Activated T-cell treated with anti-CD3 and anti-CD28 coated beads for 48 hours (primary cell): ENCODE measurements at places on chromosomes 5 and 9.

- DNase-seq = no peak
These were observed 46.1 kb downstream of the ENC1 start for GRCh38 chr5:74594137-74595040.

- no peak for DNase-seq
These were observed 466.3 kb downstream of the GADD45G start for GRCh38 chr9:90070931-90071660.

DNA sequence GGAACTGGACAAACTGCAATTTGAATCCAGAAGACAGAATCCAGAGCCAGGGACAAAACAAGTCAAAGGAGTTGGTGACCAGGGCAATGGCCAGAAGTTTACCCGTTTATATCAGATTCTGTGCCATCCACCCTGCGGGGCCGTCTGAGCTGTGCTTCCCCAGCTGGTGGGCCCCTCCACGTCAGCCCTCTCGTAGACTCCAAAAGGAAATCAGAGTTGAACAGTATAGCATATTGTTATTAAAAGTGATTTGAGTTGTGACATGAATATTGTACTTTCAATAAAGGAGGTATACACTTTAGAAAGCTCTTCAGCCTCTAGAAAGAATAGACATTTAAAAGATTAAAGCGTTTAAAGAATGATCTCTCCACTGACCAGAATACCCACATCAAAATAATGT is 102.4 kb downstream of the NFIB start:
- no peak for DNase-seq

GRCh38 chr9:120628207-120628924 is 48.4 kb upstream of the CDK5RAP2 start:
- DNase-seq = no peak

DNA sequence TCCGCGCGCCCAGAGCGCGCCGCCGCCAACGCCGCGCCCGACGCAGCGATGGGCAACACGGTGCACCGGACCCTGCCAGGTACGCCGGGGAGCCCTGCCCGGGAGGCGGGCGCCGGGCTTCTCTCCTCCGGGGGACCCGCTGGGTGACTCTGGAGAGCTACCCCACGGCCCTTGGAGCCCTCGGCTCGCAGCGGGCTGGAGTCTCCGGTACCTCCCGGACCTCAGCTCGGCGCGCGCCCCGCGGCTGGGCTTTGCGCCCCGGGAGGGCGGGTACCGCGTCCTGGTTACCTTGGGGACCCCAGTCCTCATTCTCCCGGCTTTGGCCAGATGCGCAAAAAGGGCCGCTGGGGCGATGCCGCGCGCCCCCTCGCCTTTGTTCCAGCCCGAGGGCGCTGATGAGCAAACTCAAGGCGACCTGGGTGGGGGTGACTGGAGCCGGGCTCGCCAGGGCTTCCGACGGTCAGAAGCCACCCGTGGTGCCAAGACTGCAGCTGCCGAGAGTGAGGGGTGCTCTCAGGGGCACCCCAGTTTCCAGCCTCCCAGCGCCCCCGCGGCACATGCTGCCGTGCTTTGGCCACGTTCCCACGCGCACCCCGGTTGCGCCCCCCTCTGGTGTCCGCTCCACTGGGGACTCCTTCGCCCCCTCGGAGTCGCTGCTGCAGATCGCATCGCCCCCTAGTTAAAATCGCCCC is 442 bp downstream of the NEURL1B start:
- DNase-seq = peak; percentile 5

DNA sequence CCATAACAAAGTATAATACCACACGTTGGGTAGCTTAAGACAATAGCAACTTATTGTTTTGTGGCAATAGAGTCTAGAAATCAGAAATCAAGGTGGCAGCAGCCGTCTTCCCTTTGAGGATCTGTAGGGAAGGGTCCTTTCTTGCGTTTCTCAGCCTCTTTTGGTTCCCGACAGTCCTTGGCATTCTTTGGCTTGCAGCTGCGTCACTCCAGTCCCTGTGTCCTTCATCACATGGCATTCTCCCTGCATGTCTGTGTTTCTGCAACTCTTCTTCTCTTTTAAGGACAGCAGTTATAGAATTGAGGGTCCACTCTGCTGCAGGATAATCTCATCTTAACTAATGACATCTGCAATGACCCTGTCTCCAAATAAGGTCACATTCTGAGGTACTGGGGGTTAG is 140.1 kb downstream of the FBXL7 start:
- no peak for DNase-seq

DNA sequence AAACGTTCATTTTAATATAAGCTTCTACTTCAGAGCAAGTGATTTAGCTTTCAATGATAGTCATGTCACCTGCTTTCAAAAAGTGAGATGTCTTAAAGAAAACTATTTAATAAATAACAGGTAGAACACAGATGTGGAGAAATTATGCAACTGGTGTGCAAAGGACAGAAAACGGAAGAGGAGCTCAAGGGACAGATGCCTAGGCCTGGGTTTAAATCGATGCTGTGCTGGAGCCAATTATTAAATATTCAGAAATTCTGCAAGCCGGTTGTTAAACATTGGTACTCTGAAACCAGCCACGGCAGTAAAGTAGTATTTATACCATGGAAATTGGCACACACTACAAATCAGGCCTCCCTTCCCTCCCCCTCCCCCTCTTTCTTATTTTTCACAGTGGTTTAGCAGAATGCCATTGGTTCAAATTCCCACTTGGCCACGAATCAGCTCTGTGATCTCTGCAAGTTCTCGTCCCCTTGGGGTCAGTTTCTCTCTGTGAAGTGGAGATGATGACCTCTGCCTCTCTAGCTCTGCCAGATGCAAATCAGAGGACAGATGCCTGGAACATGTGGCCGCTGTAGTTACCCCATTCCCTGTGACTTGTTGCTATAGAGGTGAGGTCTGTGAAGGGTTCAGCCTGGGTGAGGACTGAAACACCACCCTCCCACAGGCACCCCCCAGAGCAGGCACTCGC is 6.2 kb upstream of the RNF130 start:
- no peak for DNase-seq

GRCh38 chr9:35179347-35180280 is 17.8 kb downstream of the UNC13B start:
- DNase-seq = no peak

DNA sequence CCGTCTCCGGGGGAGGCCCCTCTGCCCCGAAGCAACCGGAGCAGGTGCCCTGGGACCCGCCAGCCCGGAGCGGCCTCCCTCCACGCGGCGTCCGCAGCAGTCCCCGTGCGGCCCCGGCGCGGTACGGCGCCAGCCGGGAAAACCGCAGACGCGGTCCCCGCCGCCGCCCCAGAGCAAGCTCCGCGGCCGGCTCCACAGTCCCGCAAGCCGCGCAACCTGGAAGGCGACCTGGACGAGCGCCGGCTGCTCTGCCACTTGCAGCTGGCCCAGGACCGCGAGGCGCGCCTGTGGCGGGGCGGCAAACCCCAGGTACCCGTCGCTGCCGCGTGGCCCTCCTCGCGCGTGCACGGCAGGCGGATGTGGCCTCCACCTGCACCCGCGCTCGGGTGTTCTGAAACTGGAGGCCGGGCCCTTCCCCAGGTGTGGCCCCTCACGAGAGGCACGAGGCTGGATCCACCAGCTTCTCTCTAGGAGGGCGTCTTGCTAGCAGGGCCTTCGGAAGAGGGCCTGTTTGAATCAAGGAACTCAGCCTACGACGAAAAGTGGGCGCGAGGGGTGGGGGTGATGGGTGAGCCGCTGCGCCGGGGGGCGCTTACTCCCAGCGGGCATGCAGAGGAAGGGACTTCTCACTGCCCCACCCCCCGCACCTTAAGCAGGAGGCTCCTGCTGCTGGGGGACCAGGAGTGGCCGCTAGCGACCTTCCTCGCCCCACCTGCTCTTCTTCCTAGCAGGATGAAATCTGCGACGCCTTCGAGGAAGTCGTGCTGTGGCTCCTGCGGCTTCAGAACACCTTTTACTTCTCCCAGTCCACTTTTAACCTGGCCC is 602 bp downstream of the CCNI2 start:
- peak; percentile 40 for DNase-seq

DNA sequence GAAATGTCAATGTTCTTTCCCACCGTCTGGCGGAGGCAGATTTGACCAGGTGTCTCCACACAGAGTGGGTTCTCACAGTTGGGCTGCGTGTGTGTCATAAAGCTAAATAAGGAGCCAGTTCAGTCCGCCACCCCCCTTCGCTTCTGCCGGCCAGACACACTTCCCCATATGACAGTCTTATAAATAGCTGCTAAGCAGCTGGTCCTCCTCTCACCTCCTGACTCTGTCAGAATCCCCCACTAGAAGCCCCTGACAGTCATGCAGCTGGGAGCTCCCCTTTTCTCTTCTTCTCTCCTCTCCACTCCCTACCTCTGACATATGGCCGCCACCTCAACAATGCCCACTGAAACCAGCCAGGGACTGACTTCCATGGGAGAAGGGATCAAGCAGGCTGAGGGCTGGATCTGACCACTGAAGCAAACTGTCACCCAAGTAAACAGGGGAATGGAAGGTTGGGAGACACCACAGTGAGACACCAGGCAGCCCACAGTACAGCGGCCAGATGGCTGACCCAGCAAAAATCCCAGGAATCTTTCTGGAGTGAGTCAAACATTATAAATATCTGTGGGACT is 141.9 kb upstream of the EFNA5 start:
- DNase-seq = no peak

- DNase-seq = no peak
These were observed 138.4 kb downstream of the TARS1 start for GRCh38 chr5:33579152-33579551.

DNA sequence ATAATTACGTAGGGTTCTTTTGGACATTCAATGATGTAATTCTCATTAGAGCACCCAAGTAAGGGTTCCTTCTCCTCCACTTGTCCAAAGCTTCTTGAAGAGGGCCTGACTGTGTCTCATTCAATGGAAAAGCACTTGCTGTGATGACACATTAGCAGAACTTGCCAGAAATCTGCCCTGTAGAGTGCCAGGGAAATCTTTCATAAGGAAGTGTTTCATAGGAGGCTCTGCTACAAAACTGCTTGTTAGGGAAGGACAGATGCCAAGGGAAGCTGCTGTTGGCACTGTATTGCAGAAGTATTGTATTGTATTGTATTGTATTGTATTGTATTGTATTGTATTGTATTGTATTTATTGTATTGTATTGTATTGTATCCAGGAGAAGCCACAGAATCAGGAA is 45.5 kb upstream of the MPDZ start:
- no peak for DNase-seq

- no peak for DNase-seq
These were observed 50.7 kb downstream of the P4HA2 start for GRCh38 chr5:132176987-132177386.

- DNase-seq = no peak
These were observed 695 bp upstream of the SNAPC3 start for GRCh38 chr9:15421990-15422371.

DNA sequence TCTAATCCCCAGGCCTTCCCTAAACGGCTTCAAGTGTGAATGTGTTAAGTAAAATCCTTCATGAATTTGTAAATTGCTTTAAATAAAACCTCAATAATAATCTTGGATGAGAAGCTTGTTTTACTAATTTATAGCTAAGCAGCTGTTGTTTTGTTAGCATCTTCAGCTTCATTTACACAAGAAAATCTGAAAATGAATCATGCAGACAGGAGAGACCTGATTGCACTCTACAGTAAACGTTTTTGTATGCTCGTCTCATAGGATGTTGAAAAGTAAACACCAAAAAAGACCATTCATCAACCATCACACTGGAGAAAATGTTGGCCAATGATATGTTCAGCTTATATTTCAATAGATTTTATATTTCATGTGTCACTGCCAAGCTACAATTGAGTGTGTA is 40.4 kb upstream of the MAP3K1 start:
- DNase-seq = no peak

- DNase-seq = no peak
These were observed 388.9 kb downstream of the NR2F1-AS1 start for GRCh38 chr5:93192087-93192486.

- DNase-seq = no peak
These were observed 123.2 kb upstream of the FBXL7 start for GRCh38 chr5:15376803-15377202.

DNA sequence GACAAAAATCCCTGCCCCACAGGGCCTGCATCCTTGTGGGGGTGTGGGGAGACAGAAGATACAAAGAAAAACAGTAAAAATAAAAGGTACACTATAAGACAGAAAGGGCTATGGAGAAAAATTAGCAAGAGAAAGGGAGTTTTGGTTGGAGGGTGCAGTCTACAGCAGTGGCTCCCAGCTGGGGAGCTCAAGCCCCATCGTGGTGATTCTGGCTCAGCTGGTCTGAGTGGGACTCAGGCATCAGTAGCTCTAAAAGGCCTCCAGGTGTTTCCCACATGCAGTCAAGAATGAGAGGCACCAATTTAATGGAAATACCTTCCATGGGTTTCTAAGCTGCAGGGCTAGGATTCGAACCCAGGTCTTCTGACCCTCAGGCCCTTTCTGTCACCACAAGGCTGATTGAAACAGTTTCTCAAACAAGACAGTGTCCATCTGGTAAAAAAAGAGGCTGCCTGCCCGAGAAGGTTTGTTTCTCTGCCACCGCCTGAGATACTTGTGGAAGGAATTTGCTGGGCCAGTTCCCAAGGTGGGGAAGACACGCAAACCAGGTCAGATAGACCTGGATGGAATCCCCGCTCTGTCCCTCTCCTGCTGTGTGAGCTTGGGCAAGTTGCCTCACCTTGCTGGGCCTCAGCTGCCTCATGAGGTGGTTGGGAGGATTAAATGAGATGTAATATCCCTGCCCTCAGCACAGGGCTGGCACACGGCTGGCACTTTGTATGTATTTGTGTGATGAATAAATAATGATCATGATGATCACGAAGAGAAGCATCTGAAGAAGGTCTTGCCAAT is 43.1 kb downstream of the COL27A1 start:
- no peak for DNase-seq

DNA sequence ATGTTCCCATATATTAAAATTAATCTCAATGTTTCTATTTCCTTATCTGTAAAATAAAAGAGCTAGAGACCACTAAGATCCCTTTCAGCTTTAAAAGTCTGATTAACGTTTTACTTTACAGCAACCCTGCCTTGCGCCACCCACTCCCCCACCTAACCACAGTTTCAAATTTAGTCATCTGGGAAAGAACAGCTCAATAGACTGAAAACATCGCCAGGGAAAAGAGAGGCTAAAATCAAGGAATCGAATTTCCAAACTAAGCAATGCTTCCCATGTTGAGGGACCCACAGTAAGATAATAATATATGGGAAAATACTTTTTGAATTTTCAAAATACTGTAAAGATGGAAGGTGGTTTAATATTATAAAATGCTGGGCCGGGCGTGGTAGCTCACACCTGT is 6.6 kb downstream of the SAXO1 start:
- DNase-seq = no peak

GRCh38 chr9:106872641-106873040 is 9.7 kb downstream of the ZNF462 start:
- no peak for DNase-seq

DNA sequence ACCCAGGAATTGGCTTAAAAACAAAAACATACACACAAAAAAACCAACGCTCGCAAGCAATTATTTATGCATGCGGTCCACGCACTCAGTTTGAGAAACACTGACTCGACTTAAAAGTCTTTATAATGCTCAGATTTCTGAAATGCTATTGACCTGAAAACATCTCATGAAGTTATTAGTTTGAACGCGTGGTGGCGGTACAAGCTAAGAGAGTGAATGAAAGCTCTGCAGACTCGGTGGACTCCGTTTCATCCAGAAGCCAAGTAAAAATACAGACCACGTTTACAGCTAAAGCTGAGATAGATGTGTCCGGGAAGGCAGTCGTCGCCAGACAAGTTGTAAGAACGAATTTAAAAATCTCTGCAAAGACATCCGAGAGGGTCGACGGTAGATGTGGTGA is at the start of gene PCDHB6:
TSS of gene PCDHB6 (plus strand) at position 246 of the 400 bp plus-strand sequence. CDS start 201 bp downstream, outside the sequence.
- no peak for DNase-seq
